ENCODE measurements at places on chromosomes 1 and 21.

- no peak for DNase-seq
Measured at GRCh38 chr1:223006917-223007648, 136.0 kb downstream of the TLR5 start.

DNA sequence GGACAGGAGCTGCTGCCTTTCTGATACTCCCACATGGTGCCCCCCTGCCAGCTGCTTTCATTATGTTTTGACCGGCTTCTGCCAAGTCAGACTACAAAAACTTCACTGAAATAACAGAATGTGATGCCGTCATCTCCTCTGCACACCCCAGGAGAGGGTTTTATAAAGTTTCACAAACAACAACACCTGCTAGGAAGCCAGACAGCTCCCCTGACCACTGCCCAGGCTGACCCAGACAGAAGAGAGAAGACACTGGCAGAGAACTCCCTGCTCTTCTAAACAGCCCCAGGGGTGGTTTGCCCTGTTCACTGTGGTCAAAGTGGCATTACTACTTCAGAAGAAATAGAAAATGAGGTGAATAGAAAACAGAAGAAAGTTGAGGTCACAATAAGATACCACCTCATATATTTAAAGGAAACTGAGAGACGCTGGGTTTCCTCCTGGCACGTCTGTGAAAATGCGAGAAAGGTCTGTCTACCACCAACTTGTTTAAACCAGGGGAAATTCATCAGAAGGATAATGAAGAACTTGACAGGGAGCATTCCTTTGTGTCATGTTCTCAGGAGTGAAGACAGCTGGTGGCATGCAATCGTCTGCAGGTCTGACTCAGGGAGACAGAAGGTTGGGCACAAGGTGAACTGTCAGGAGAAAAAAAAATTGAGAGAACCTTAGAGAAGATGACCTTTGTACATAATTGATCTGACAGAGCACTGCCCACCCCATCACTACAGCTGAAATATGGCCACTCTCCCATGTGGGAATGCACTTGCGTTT is 119.0 kb upstream of the NFIA start:
- DNase-seq: no peak

- DNase-seq: no peak
Measured at GRCh38 chr21:27346041-27346448, 379.2 kb upstream of the ADAMTS5 start.

DNA sequence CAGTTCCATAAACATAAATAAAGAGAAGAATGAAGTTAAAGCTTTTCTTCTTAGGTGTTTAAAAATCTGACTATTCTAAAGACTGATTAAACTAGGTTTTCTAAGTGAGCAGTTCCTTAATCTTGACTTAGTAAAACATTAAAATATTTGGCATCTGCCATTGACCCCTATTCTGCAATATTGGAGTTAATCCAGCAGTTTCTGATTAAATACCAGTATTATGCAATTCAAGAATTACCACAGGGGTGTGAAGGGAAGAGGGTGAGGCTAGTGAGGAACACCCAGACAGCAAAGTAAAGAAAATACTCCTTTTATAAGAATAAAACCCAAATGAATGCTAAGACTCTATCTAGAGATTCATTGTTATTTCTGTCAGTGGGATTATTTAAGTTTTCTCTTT is 40.9 kb downstream of the CLIC4 start:
- DNase-seq: no peak

DNA sequence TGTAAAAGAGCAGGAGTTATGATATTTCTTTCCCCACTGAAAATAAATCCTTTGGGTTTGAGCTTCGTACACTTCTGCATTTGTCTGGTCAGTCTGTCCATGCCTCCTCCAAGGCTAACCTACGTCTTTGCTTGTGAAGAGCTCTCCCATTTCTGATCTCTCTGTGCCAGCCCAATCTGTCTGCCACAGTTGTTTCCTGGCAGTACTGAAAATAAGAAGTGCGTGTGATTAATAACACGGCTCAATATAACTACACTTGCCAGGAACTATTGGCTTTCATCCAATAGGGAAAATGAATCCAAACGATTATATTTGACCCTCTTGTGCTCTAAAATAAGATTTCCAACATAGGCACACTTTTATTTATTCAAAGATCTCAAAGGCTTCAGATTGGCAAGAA is 19.2 kb upstream of the COL24A1 start:
- no peak for DNase-seq

DNA sequence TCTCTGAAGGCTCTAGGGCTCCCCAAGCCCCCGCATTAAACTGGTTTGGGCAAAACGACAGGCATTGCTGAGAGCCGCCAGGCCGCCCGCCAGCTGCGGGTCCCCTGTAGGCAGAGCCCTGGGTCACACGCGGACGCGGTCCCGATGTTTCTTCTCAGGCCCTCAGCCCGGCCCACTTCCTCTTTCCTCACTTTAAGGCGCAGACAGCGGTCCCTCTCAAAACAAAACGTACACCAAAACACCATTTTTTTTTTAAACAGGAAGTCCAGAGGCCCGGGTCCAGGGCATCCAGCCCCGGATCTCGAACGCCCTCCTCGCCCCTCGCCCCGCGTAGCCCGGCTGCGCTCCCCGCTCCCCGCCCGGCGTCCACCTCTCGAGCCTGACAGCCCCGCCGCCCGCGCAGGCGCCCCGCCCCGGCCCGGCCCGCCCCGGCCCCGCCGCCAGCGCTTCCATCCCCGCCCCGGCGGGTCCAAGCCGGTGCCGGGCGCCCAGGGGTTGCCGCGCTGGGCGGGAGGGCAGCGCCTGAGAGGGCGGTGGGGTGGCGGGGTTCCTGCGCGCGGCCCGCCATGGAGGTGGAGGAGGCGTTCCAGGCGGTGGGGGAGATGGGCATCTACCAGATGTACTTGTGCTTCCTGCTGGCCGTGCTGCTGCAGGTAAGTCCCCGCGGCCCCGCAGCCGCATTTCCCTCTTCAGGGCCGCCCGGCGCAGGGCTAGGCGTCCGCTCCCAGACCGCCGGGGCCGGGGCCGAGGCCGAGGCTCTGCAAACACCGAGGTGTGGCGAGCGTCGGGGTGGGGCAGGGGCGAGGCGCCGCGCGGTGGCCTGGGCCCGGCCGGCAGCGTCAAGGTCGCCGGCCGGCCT is at the start of gene SLC22A15:
Gene SLC22A15 (plus strand): TSS at position 452 of the 859 bp plus-strand sequence. CDS start 115 bp downstream, at position 567.
- peak; percentile 35 for DNase-seq

GRCh38 chr1:167934426-167935215 is 1.9 kb upstream of the DCAF6 start:
- DNase-seq: no peak

- no peak for DNase-seq
Measured at GRCh38 chr21:34022627-34023335, 50.6 kb upstream of the MRPS6 start.

GRCh38 chr1:173015629-173016028 is 35.1 kb downstream of the TNFSF18 start:
- DNase-seq: no peak

DNA sequence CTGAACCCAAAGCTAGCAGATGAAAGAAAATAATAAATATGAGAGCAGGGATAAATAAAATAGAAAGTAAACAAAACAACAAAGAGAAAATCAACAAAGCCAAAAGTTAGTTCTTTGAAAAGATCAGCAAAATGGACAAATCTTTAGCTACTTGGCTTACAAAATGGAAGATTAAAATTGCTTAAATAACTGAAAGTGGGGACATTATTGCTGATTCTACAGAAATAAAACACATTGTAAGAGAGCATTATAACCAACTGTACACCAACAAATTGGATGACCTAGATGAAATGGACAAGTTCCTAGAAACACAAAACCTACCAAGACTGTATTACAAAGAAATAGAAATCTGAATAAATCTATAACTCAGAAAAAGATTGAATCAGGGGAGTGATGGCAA is 238.3 kb upstream of the C1orf87 start:
- DNase-seq: no peak

- DNase-seq: no peak
Measured at GRCh38 chr1:27676410-27676809, 4.4 kb upstream of the IFI6 start.

- peak; percentile 21 for DNase-seq
Measured at GRCh38 chr1:214213136-214213535, 67.8 kb upstream of the SMYD2 start.

- no peak for DNase-seq
Measured at GRCh38 chr21:28150778-28151177, 841.9 kb downstream of the LTN1 start.

- peak; percentile 27 for DNase-seq
Measured at GRCh38 chr1:233614173-233614742, 352 bp downstream of the KCNK1 start.

- no peak for DNase-seq
Measured at GRCh38 chr1:24141311-24141997, 1.5 kb downstream of the IL22RA1 start.

GRCh38 chr1:222033450-222033849 is 291.6 kb upstream of the DUSP10 start:
- DNase-seq: no peak

DNA sequence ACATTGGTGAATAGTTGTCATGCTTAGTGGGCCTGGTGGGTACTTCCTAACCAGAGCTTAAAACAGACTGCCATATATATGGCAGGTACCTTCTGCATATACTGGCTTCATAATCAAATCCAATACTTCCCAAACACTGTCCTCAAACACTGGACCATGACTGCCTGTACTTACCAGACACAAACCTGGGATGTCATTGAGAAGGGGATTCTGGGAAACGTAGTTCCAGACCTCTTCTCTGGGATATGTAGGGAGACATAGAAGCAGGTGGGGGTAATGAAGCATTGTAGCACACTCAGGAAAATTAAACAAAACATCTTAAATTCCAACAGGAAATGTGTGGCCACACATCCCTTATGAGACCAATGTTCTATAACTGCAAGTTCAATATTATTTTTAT is 76.5 kb upstream of the ADAMTS5 start:
- no peak for DNase-seq

- no peak for DNase-seq
Measured at GRCh38 chr1:95311014-95311413, 77.0 kb downstream of the RWDD3 start.

DNA sequence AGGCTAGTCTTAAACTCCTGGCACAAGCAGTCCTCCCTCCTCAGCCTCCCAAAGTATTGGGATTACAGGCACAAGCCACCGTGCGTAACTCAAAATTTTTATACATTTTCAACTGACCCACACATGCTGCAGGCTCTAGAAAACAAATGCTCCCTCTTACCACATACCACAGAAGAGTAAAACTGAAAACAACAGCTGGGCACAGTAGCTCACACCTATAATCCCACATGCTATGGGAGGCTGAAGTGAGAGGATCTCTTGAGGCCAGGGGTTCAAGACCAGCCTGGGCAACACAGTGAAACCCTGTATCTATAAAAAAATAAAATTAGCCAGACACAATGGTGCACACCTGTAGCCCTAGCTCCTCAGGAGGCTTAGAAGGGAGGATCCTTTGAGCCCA is 56.7 kb downstream of the AKT3 start:
- DNase-seq: no peak

DNA sequence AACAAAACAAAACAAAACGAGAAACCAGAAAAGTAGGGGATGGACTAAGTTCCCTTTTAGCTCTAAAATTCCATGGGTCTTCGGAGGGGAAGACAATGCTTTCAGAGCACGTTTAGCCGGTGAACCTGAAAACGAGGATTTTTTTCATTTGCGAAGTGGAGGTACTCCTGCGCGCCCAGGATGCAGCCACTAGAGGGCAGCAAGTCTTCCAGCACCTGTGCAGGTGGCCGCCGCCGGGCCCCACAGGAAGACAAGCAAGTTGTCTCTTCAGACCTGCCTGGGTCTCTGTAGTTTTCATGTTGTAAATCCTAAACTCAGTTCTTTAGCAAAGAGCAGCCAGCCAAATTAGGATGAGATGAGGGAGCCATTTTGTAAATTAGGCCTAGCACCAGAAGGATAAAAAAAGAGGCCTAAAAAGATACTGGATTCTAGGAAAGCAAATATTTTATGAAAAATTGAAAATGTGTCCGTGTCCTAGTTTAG is 17.7 kb upstream of the SNX27 start:
- peak; percentile 88 for DNase-seq

DNA sequence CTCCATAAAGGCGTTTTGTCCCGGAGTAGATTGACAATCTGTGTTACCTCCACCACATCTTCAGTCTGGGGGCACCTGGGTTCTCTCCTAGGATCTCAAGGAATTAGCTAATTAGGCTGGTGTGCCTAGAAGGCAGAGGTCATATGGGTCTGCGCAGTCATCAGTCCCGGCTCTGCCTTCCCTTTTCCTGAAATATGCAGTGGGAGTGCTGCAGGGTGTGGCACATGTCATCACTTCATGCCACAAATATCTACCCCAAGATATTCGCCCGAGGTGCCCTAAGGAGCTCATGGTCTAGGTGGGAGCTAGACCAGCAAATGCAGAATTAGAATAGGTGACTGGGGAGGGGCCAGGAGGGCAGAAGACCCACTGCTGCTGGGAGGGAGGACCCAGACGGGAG is 42.9 kb downstream of the ACTL8 start:
- DNase-seq: no peak

- no peak for DNase-seq
Measured at GRCh38 chr1:110425612-110426152, 18.2 kb upstream of the LAMTOR5 start.

DNA sequence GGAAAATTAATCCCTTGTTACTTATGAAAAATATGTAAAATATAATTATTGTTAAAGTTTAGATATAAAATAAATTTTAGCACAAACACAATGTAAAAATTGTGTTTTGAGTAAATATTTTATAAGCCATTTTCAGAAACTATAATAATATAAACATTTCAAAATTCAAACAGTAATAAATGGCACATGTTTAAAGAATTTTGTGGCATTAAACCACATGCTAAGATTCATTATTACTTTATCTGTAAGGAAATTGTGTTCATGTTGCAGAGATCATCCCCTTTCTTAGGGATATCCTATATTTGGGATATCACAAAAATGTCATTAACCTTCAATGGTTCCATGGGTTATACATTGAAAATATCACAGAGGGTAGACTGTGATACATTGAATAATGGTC is 1044.3 kb downstream of the AMY1C start:
- DNase-seq: no peak

DNA sequence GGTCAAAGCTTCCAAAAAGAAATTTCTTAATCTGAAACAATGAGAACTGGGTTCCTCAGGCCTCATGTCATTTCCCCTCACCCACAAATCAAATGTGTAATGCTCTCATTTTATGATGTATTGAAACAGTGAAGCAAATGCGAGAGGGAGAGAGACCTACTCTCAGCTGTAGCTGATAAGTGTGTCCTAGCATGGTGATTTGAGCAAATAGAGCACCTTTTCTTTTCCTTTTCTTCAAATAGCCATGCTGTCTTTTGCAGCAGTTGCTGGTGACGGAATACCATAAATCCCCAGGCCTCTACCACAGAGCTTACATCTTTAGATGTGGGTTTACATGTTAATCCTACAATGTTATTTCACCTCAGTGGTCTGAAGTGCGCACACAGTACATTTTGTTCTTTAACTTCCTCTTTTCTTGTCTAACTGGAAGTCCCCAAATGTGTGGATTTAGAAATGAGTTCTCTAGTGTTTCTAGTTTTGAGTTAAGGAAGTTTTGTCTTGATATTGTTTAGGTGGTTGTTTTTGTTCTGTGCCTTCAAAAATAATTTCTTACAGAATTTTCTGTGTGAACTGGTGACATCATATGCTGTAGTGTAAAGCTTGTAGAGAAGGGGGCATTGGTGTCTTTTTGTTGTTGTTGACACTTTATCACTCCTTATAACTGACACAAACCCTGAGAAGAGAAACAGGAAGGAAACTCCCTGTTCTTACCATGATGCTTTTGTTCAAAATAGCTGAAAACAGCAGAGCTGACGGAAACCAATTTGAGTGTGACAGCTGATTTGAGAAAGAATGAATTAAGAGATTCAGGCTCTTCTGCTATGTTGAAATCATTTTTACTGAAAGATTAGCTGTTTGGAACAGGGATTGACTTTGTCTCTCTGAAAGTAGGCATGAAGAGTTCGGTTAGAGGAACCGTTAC is 12.2 kb downstream of the SMAP2 start:
- DNase-seq: no peak

- no peak for DNase-seq
Measured at GRCh38 chr1:6645018-6645417, 20.4 kb downstream of the THAP3 start.
